ENCODE measurements at places on chromosomes 2 and 18.
A peak's percentile ranks its signal among the peaks of the same experiment; 100 is the strongest.

DNA sequence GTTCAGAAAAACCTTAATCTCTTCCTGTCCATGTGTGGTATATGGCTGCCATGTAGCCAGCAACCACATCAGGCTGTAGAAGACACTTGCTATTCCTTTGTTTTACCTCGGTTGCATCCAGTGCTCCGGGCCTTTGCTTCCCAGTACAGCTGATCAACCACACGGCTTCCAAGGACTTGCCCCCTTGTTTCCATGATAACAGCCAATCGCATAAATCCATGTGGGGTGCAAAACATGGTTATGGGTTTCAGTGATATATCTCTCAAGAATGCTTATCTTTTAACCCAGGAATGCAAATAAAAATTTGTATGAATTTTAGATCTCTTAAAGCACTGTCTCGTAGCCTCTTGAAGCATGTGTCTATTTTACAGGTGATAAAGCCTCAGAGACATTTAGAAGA is 118.3 kb downstream of the MGAT5 start:
- DNase-seq, result no peak

DNA sequence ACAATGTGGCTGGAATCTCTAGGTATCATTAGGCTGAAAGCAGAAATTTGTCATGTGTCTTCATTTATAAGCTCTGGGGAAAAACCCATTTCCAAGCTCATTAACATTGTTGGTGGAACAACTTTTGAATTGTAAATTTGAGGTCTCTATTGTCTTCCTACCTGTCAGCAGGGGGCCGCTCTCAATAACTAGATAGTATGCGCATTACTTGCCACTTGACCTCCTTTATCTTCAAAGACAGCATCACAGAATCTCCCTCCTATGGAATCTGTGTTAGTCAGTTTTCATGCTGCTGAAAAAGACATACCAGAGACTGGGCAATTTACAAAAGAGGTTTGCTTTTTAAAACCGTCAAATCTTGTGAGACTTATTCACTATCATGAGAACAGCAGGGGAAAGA is 223.1 kb downstream of the CALCRL start:
- DNase-seq, result no peak

DNA sequence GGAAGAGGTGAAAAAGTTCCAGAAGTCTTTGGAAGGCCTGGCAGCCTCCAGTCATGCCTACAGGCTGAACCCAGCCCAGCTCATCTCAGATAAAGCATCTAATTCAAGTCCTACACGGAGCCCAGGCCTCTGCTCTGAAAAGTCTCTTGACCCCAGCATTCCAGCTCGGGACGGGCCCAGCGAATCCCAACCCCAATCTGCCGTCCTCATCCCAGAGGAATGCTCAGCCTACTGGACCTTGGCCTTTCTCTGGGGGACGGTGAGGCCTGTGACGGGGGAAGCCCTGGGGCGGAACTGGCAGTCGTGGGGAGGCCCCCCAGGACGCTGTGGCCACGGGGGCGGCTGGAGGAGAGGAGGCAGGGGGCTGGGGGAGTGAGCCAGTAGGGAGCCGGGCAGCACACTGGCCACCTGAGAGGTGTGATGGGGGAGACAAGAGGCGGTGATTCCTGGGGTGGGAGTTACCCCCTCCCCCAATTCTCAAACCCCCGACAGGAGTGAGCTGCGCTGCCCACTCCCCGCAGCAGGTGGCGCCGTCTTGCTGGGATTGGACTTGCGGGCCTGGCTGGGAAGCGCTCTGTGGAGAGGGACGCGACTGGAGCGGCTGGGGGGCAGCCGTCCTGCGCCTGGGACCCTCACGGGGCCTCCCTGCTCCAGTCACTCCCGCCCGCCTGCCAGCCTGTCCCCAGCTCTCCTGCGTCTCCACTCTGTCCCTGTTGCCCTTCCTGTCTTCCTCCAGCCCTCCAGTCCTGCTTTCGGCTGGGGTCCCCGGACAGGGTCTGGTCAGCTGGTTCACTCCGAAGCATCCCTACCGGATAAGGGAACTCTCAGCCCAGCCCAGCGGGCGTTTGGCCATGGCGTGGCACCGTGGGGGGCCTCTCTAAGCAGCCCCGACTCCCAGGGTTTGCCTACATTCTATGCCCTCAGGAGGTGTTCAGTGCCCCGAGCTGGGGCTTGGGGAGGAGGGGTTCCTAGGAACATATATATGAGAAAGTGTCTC is 182.6 kb upstream of the HAAO start:
- peak; percentile 87 for DNase-seq

DNA sequence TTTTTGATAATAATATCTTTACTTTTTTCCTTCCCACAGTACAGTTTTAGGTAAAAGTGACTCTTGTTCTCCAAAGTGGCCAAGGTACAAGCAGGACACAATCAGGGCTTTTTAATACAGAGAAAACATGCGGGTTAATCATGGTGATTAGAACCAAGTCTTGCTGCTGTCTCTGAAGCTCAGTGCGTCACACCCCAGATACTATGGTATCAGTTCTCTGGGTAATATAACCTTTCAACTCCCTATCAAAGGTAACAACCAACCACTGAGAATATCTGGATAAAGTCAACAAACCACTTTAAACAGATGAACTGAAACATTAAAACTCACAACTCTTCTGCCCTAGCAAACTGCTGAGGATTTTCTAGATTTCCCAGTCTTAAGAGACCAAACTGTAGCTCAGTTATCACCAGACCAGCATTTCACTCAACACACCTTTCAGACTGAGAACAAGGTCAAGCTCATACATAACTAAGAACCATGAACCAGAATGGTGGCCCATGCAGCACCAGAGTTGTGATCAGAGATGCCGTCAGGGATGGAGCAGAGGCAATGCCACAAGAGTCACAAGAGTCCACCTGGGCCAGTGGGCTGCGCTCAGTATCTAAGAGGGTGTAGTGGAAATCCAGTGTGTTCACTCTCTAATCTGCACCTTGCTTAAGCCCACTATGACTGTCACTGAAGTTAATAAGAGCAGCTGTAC is 103.0 kb downstream of the UXS1 start:
- no peak for DNase-seq

DNA sequence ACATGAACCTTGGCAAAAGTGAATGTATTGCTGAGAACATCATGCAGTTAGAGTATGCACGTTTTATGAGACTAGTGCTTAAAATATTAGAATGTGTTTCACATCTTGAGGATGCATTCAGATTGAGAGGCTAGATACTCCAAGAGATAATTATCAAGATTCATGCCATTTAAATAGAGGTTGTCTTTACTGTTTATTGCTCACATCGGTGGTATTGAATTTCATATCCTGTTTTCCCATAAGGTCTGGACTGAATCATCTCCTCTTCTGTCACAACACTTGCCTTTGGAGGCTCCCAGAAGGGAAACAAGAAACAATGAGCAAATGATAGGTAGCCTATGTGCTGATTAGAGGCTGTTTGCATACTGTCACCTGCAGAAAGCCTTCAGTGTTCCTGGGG is 83.8 kb downstream of the CLHC1 start:
- DNase-seq, result no peak

DNA sequence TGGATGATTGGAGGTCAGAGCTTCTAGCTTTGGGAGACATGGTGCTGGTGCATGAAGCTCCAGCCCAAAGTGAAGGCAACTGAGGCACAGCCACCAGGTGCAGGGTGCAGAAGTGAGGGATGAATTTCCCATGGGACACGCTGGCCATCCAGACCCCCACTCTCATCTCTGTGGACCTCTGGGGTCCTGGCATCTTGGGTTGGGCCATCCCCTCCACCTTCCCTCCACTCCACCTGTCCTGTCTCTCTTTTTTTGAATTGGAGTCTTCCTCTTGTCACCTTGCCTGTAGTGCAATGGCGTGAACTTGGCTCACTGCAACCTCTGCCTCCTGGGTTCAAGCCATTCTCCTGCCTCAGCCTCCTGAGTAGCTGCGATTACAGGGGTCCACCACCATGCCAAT is 3.4 kb downstream of the NGEF start:
- DNase-seq, result no peak

All from uterus (tissue), 4 donors.